ENCODE measurements at places on chromosomes 2 and 18.

GRCh38 chr18:62850619-62851306, 135.4 kb downstream of the PHLPP1 start:
- no peak for DNase-seq

- DNase-seq: no peak
These were observed 112.1 kb downstream of the KYNU start for GRCh38 chr2:142989273-142990204.

DNA sequence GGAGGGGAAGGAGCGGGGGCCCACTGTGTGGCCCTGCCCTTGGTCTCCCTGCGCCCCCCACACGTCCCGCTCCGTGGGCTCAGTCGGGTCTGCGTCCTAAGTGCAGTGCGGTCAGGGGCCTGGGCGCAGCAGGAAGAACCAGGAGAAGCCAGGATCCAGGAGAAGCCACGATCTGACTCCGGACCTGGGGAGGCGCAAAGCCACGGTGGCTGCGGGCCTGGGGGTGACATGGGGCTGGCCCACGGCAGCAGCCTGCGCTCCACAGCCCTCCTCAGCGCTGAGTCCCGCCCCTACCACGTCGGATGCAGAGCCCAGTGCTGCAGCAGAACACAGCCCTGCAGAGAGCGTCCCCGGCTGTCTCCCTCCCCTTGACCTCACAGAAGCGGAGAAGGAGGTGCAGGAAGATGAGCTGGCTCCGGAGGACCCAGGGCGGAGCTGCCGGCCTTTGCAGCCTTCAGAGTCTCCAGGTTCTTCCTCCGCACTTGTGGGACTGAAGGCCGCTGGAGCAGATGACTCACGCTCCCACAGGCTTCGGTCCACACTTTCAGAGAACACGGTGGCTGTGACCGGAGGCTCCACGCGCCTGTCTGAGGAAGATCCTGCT, 589.2 kb upstream of the SALL3 start:
- DNase-seq: no peak

DNA sequence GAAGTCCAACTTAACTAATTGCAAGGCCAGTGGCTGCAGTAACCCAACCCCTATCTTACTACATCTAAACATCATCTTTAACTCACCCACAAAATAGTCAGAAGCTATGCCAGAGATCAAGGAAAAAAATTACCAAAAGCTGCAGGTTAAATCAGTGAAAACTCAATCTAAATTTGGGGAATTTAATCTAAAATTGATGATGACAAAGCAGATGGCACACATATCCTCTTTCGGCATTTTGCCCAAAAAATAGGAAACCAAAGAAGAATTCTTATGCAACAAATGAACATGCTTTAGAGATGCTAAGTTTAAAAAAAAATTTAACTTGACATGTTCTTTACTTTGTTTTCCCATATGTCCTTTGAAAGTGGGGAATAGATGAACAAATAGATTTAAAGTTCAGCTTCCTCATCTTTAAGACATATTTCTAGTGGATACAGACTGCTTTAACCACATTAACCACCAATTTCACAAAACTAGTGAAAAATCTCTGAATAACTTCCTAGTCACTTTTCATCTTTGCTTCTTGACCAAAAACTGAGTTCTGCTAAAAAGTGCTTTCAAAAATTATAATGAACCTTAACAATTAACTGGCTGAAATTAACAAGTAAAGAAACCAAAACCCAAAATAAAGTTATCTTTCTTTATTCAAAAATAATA, 74.3 kb upstream of the CCDC150 start:
- no peak for DNase-seq

- no peak for DNase-seq
These were observed 101.6 kb downstream of the PIEZO2 start for GRCh38 chr18:11047817-11048216.

DNA sequence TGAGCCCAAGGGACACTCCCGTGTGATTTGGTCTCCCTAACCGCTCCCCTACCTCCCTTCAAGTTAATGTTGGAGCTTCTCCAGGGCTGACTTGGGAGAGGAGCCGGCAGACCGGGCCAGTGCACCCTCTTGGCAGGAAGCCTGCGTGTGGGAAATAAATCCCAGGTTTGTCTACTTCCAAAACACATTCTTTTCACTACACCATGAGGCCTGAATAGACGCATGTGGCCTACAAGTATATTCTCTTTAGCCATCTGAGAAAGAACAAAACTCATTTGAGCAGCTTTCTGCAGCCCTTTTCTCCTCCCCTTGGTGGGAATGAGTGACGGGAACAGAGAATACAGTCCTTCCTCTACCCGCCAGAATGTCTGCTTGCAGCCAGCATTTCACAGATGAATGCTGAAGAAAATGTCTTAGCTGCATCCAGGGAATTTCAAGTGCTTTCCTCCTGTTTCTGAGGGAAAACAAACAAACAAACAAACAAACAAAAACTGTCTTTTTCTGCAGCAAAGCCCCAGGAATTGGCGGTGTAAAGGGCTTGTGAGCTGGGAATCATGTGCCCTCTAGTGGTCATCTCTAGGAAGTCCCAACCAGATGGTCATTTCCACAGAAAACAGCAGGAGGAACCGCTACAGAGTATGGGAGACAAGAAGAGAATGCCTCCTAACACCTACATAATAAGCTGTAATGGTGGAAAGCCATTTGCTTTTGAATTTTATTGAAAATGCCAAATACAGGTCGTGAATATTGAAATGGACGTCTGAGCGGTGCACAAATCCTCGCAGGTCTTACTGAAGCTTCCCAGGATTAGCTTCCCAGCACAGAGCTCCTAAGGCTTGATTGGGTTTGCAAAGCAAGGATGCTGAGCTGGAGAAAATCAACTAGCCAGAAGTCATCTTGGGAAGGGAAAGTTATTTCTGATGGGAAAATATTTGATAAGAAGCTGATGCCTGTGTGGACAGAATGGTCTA, 41.2 kb upstream of the DAPL1 start:
- DNase-seq: no peak

DNA sequence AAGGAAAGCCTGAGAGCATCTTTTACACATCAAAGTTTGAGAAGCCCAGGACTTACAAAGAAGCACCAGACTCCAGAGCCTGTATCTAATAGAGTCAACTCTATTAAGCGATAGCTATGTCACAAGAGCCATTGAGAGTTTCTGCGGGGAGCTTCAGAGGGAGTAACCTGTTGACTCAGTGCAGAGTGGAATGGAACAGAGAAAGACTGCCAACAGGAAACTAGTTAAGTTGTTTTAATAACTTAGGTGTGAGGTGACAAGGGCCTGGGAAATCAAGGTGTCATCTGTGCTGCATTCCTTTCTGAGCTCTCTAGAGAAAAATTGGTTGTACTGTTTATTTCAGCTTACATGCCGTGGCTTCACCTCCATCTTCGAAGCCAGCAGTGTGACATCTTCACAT, 513.8 kb upstream of the POU3F3 start:
- no peak for DNase-seq

DNA sequence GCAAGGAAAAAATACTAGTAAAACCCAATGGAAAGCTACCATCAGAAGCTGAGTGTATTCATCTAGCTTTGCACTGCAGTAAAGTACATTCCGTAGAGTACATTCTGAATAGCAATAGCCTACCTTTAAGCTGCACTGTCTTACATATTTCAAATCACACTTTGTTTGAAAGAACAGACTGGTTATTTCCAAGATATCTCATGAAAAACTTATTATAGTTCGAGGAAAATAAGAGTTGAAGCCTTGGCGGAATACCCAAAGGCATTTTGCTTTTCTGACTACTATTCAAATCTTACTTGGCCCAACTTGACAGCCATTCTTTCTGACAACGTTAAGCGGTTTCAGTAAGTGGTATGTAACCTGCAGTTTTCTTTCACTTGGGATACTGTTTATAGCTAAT, 177.6 kb downstream of the NRXN1 start:
- no peak for DNase-seq

DNA sequence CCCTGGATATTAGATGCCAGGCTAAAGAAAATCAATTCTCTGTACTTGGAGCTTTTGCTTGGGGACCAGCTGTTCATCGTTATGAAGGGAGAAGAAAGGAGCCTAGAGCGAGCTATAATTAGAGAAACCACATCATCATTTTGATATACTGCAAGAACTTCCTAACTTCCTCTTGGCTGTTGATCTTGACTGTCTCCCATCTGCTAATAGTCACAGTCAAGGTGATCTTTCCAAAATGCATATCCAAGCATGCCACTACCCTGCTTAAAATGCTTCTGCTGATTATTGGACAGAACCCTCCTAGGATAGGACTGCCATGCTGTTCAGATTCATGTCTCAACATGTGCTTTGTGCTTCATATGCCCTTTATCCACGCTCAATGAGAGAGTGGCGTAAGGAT, 54.8 kb downstream of the RAPGEF4 start:
- no peak for DNase-seq

GRCh38 chr2:11530864-11531465, 2.9 kb upstream of the GREB1 start:
- no peak for DNase-seq

DNA sequence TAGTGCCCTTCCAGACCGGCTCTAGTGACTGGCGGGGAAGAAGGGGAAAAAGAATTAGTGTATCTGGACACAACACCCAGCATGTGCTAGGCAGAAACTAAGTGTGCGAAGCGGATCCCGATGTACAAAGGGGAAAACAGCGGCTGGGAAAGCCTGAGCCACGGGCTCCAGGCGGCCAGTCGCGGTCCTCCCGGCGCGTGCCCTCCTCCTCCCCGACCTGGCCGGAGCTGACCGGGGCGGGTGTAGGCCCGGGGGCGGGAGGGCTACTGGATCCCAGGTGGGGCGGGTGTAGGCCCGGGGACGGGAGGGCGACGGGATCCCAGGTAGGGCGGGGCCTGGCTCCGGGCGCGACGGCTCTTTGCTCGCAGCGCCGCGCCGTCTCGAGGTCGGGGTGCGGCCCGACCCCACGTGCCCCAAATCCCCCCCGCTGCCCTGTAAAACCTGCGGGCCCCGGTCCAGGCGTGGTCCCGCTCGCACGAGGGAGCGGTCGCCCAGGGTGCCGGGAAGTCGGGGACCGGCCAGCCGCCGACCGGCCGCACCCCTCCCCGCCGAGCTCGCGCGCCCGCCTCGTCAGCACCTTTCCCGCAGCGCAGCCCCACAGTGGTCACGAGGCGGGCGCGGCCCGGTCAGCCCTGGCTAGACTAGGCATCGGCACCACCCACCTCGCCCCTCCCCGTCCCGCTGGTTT, 48.8 kb downstream of the C2orf42 start:
- DNase-seq: no peak

- no peak for DNase-seq
These were observed 206.5 kb upstream of the AGAP1 start for GRCh38 chr2:235287375-235287733.

GRCh38 chr2:58158481-58158880, 82.6 kb downstream of the FANCL start:
- no peak for DNase-seq

DNA sequence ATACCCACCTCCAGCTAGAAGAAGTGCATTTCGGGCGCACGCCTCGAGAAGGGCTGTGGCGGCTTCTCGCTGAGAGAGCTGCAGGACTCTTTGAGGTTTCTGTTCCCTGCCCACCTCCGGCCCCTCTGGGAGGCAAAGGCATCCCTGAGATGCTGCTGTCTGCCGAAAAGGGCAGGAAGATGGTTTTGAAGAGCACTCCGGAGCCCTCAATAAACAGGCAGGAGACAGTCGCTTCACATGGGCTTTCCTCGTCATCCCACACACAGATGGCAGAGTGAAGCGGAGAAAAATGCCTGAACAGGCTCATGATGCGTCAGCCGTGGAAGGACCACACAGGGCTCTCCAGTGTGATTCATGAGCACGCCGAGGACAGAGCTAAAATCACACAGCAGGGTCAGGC, 25.4 kb upstream of the GLI2 start:
- no peak for DNase-seq

DNA sequence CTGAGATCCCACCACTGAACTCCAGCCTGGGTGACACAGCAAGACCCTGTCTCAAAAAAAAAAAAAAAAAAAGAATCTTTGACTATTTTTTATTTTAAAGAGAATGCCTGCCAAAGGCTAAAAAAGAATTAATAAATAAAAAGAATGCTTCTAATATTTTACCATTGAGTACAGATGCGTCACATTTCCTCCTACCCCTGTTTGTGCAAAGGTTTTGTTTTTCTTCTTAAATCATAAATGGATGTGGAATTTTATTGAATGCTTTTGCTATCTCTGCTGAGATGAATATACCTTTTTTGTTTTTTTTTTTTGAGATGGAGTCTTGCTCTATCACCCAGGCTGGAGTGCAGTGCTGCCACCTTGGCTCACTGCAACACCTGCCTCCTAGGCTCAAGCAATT, 22.8 kb downstream of the CYBRD1 start:
- no peak for DNase-seq

- no peak for DNase-seq
These were observed 153.3 kb downstream of the TMEM182 start for GRCh38 chr2:102915128-102915527.

- no peak for DNase-seq
These were observed 2.2 kb downstream of the STAMBP start for GRCh38 chr2:73830871-73831401.

DNA sequence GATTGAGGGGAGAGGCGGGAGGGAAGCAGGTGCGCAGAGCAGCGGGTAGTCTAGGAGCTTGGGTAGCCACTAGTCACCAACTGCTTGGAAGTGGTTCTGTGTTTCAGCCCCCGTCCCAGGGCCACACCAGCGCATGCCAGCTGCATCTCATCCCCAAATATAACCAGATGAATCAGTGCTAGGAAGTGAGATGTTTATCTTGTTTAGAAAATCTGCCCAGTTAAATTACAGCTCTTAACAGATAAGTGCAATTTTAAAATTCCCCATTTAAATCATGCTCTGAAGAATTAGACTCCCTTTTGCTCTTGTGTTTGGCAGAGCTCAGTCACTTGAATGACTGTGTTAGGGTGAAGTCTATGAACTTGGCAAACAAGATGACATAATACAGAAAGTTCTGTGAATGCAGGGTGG, 193.8 kb downstream of the SEPTIN10 start:
- DNase-seq: no peak

DNA sequence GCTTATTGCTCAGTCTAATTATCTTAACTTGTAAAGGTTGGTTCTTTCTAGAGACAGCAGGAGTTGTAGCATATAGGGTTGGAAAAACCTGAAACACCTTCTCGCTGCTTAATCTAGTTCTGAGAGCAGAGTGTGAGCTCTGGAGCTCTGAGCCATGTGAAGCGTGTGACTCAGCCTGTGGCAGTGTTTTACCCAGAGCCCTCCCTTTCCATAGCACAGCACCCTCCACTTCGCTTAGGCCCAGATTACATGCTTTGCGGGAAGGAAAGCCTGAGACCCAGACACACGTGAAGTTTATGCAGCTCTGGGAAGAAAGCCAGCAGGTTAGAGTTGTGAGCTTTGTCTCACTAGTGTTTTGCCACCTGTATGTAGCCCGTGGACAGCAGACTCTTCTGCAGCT, 74.5 kb downstream of the INPP4A start:
- DNase-seq: no peak

- DNase-seq: no peak
These were observed 325.4 kb downstream of the PID1 start for GRCh38 chr2:228945710-228946109.

- no peak for DNase-seq
These were observed 203.9 kb downstream of the C1D start for GRCh38 chr2:67858886-67859285.

DNA sequence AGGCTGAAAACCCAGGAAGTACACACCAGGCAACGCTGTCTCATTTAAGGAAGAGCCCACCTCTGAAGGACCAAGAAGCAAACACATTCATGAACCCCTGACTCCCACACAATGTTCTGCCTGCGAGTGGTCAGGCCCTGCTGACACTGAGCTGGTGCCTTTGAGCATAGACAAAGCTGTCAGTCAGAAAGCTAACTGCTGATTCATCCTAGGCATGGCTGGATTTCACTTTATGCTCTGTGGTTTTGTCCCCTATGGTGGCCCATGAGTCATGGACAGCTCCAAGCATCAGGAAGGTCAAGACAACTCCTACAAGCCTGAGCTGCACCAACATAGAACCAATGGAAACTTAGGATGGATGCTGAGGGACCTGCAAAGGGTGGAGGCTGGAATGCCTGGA, 78.9 kb downstream of the UXS1 start:
- no peak for DNase-seq
